Activated T-helper 2 cell treated with anti-CD3 and anti-CD28 coated beads, Interferon-gamma antibody, Interleukin-2, Interleukin-4, amounts not matched to agents 10 μg/mL and 5 μg/mL and 100 μg/mL, durations not matched to agents 14 hours and 24 hours and 36 hours (primary cell): ENCODE measurements at places on chromosomes 16 and 17. TPM values are rescaled to one million over a fixed set of nuclear protein-coding genes. Genes with fewer than 3 reads are reported as not detected.
A peak's percentile ranks its signal among the peaks of the same experiment; 100 is the strongest.

- DNase-seq: no peak
Observed at GRCh38 chr16:17471719-17472461, 1.1 kb upstream of the XYLT1 start.

GRCh38 chr16:24291932-24292331 is 35.8 kb downstream of the CACNG3 start:
- DNase-seq: no peak

Gene CLEC19A
- total RNA-seq: not detected in 2 replicates

DNA sequence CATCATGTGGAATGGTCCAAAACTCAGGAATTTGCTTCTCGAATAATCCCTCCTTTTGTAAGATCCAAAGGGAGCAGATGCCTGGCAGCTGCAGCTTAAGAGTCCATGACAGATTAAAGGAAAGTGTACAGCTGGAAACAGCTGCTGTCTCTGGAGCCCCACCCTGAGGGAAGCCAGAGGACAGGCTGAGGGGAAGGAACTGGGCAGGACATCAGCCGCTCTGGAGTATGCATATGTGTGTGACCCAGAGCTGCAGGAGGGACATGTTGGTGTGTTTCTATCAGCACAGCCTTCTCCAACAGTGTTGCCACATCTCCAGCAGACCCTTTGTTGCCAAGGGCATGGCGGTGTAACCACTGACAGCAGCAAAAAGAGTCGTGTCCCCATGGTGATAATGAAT is 46.2 kb downstream of the CYB561 start:
- no peak for DNase-seq

- DNase-seq: no peak
Observed at GRCh38 chr16:89330177-89330856, 112.8 kb downstream of the ZNF778 start.

GRCh38 chr16:58814348-58814801 is 80.3 kb upstream of the GOT2 start:
- peak; percentile 10 for DNase-seq

Gene TMIGD1
- not detected in 2 replicates for total RNA-seq

Gene KRTAP1-1
- total RNA-seq: not detected in 2 replicates

GRCh38 chr16:898761-899682 is 71.8 kb downstream of the LMF1 start:
- DNase-seq: no peak

- no peak for DNase-seq
Observed at GRCh38 chr17:75996665-75997590, 3.7 kb upstream of the CDK3 start.

Gene CCL15
- total RNA-seq: not detected in 2 replicates

Gene HAPSTR1
- total RNA-seq: 54.5 and 54.9 TPM in 2 replicates

GRCh38 chr17:48513666-48514455 is 16.9 kb downstream of the HOXB1 start:
- DNase-seq: no peak

- DNase-seq: no peak
Observed at GRCh38 chr16:57756424-57757325, 21.1 kb downstream of the KATNB1 start.

Gene SLFN14
- not detected in 2 replicates for total RNA-seq

GRCh38 chr16:78213751-78214150 is 114.3 kb downstream of the WWOX start:
- no peak for DNase-seq

- DNase-seq: no peak
Observed at GRCh38 chr17:28874750-28875149, 19.9 kb downstream of the ERAL1 start.

- DNase-seq: no peak
Observed at GRCh38 chr16:23788685-23789084, 33.9 kb downstream of the CHP2 start.

DNA sequence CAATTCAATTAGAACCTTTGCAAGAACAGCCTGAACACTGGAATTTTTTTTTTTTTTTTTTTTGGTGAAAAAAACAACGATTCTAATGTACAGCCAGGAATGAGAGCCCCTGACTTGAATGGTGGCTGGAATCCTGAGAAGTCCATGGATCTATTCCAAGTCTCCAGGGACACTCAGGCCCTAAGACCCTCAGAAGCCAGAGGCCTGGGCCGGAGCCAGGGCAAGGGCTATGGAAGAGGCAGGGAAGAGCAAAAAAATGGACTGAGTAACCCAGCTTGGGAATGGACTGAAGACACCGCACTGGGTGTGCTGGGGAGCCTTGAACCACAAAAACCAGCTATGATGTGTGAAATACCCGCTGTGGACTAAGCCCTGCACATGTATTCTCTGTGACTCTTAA is 60.3 kb upstream of the LHX1 start:
- no peak for DNase-seq

DNA sequence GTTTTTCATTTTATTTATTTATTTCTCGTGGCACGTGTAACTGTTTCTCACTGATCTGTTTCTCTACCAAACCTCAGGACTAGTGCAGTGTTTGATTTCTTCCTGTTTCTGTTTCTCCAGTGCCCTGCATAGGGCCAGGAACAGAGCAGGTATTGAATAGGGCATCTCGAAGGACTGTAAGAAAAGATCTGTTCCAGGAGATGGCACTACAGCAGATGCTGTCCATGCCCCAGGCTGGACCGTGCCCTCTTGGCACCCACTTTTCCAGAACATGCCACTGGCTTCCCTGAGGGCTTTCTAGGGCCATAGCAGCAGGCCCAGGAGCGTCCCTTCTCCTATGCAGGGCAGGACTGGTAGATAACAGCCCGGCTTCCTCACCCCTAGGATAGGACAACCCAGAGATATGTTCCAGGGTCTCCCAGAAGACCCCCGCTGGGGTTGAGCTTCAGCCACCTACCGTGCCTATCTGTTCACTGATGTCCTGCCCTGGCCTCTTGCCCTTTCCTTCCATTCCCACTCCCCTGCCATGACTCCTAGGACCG is 4.4 kb downstream of the SNX20 start:
- no peak for DNase-seq

DNA sequence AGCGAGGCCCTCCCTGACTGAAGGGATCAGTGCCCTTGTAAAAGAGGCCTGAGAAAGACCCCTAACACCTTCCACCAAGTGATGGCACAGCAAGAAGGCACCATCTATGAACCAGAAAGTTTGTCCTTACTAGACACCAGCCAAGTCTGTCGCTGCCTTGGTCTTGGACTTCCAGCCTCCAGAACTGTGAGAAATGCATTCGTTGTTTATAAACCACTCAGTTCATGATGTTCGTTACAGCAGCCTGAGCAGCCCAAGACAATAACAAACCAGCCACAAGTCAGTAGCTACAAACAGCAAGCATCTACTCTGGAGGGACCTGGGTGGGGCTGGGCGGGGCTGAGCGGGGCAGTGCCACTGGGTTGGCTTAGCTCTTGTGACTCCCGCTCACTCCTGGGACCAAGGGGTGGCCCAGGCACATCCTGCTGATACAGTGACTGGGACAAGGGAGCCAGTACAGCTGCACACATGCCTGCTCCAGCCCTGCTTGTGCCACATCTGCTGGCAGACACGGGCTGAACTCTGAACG is 234.9 kb downstream of the IRF8 start:
- DNase-seq: no peak

DNA sequence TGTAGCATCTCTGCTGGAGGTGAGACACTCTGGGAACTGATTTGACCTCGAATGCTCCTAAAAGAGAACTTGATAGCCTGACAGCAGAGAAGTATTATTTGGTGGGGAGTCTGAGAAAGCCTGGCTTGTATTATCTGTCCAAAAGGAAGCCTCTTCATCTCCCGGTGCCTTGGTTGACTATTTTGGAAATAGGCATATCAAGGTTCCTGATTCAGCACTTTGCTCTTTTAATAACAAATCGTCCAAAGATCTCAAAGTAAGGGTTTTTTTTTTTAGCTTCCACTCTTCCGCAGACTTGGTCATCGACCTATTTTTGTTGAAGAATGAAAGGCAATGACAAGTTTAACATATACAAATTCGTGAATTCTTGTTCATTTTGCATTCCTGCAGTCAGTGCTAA is 14.8 kb downstream of the TMEM186 start:
- DNase-seq: no peak

Gene E2F4
- 132 and 139 TPM in 2 replicates for total RNA-seq

DNA sequence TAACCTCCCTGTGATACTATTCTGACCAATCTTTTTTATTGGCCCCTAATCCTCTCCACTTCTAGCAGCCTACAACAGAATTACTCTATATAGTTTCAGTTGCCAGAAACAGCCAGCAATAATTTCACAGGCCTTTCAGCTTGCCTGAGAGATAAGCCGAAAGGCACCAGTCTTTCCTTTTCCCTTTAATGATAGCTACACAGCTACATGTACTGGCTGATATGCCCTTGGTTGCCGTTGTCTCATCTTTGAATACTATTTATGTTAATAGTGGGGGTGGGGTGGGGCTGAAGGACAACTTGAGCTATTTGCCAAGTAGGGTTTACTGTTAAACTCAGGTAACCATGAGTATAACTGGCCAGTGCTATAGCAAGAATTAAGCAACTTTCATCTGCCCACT is 35.8 kb upstream of the RASL10B start:
- no peak for DNase-seq

DNA sequence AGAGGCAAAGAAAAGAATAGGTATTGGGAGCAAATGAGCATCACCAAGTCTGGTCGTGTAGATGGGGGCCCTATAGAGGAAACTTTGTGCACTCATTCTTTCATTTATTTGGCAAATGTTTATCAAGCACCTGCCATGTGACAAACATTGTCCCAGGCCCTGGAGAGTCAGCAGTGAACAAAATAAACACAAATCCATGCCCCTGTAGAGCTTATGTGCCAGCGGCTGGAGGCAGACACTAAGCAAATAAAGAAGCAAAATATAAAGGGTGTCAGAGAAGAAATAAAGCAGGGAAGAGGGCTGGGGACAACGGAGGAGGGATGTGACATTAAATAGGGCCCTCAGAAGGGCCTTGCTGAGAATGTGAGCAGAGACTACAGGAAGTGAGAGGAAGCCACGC is 45.5 kb downstream of the KATNIP start:
- no peak for DNase-seq

Gene NTN3
- total RNA-seq: 0.28 TPM in 1 of 2 replicates, not detected in the other

- no peak for DNase-seq
Observed at GRCh38 chr17:7626956-7627249, 718 bp downstream of the SAT2 start.

Gene BAHCC1
- 0.90 and 0.91 TPM in 2 replicates for total RNA-seq

GRCh38 chr16:10824111-10824893 is 5.7 kb upstream of the TVP23A start:
- DNase-seq: no peak

Gene TPSB2
- not detected in 2 replicates for total RNA-seq

GRCh38 chr16:30813821-30814189 is 26.8 kb upstream of the ZNF629 start:
- no peak for DNase-seq

GRCh38 chr17:9468937-9469336 is 106.7 kb downstream of the STX8 start:
- no peak for DNase-seq

Gene TLCD3B
- 2.3 and 2.6 TPM in 2 replicates for total RNA-seq
